ENCODE measurements at places on chromosomes 7 and 10.

- no peak for DNase-seq
Observed at GRCh38 chr7:729140-730000, 2.3 kb upstream of the PRKAR1B start.

- DNase-seq: no peak
Observed at GRCh38 chr7:33471636-33472242, 342.4 kb downstream of the BBS9 start.

DNA sequence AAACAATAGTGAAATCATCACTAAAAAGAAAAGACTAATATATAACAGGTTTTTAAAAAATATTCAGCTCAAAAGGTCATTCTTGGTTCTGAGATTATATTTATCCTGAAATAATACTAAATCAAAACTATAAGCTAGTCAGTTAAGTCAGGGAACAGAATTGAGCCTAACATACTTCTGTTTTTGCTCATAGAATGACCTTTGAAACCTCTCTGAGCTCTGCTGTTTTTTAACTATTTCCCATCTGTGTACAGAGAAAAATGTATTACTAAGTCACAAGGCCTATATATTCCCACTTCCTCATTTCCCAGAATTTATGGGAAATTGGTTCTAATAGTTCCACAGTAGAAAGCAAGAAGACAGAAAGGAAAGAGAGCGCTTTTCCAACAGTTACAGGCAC lies 346.8 kb upstream of the ETV1 start:
- no peak for DNase-seq

DNA sequence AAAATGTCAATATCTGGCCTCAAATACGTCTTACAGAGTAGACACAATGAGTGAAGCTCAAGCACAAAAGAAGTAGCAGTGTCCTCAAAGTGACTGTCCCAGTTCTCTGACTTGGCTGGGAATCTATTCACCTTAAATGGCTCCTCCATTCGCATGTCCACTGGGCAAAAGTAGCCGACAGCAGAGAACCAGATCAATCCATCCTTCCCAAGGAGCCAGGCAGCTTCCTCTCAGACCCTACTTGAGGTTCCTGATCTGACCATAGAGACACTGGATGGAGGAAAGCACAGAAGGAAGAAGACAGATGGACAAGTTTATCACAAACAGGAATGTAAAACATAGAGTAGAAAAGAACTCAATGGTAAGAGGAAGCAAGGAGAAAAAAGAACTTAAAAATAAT lies 53.5 kb downstream of the CDK6 start:
- no peak for DNase-seq

GRCh38 chr10:3172081-3172445 lies 519 bp downstream of the PITRM1 start:
- no peak for DNase-seq

DNA sequence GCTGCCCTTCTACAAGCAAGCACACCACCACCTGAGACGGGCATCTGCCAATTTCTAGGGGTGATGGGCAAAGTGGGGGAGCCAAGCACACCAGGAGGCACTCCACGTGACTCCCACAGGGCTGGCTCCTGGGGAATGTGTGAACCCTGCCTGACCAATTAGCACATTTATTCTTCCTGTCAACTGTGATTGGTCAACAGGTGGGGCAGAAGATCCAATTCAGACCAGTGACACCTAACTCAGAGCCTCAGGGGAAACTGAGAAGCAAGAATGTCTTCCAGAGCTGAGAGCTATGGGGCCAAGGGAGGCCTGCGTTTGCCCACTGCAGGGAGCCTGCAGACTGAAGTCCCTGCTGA lies 15.4 kb downstream of the TMEM273 start:
- no peak for DNase-seq

- DNase-seq: no peak
Observed at GRCh38 chr7:106766551-106766950, 98.5 kb upstream of the PIK3CG start.

GRCh38 chr10:46235705-46236545 lies 50.9 kb upstream of the ANTXRL start:
- peak; percentile 34 for DNase-seq

DNA sequence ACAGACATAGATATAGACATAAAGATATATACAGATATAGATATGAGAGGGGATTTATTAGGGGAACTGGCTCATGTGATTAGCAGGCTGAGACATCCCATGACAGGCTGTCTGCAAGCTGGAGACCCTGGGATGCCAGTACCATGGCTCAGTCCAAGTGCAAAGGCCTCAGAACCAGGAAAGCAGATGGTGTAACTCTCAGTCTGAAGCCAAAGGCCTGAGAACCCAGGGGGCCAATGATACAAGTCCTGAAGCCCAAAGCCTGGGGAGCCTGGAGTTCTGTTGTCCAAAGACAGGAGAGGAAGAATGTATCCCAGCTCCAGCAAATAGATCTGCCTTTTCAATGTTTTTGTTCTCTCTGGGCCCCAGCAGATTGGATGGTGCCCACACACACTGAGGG lies 5.5 kb downstream of the NCOA4 start:
- no peak for DNase-seq

DNA sequence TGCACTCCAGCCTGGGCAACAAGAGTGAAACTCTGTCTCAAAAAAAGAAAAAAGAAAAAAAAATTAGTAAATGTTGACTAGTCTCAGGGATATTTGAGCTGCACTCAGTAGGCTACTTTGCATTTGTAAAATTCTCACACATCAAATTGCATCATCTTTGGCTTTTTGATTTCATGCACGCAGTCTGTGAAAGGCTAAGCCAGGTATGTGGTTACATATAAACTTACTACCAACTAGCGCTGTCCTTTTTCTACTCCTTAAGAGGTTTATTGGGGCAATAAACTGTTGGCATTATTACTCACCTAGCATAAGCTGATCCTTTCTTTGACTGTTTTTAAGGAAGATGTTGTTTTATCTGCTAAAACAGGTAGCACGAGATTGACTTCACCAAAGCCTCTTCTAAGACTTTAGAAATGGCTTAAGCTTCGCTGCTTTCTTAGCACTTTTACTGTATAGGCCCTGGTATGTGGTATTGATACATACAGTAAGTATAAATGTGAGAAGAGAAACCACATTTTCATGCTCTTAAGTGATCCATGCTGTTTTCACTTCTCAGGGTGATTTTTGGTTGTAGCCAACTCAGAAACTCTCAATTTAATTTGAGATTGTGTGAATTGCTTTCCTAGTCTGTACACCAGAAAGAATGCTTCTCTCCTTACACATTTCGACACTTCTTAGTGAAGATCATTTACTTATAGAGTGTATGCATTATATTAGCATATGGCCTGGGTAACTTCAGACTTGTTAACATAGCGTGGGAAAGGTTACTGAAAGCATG lies 323.9 kb downstream of the AUTS2 start:
- no peak for DNase-seq

DNA sequence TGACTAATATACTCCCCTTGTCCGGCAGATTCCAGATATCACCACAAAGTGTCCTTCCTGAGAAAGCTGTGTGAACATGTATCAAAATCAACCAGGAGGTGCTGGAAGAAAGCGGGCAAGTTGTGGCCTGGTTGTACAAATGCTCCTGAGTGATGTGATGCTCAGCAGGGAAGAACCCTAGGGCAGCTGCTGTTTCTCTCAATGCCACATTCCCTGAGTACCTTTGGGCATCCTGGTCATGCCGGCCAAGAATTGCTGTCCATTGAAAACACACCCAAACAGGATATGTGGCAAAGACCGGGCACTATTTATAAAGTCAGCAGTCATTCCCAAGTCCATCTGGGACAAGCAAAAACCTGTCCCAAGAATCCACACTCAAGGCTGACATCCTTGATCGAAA lies 7.8 kb upstream of the ADCY1 start:
- DNase-seq: no peak
